AG09309 (cell line): ENCODE measurements at places on chromosomes 1 and 21.

- DNase-seq = no peak
Measured at GRCh38 chr21:37916310-37917051, at the start of gene KCNJ6. Gene KCNJ6 (minus strand): TSS chr21:37916457. CDS start chr21:37840682, 75,775 bp downstream.

- DNase-seq = no peak
Measured at GRCh38 chr1:54595956-54596498, 27.3 kb downstream of the FAM151A start.

DNA sequence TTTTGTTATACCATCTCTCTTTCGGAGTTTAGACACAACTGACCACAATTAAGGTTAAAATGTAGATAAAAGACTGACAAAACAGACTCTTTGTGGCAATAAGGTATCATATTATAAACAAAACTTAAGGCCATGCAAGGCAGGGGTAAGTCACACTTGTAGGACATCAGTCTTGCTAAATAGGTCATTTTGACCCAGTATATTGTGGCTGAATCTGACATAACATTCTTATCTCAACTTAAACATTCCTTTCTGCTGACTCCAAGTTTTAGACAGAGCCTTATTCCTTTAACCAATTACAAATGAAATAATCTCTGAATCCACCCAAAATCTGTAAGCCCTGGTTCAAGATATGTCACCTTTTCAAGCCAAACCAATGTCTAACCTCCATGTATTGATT is 733.4 kb upstream of the B3GALT2 start:
- DNase-seq = no peak

- no peak for DNase-seq
Measured at GRCh38 chr1:100883963-100884362, 10.7 kb downstream of the EXTL2 start.

DNA sequence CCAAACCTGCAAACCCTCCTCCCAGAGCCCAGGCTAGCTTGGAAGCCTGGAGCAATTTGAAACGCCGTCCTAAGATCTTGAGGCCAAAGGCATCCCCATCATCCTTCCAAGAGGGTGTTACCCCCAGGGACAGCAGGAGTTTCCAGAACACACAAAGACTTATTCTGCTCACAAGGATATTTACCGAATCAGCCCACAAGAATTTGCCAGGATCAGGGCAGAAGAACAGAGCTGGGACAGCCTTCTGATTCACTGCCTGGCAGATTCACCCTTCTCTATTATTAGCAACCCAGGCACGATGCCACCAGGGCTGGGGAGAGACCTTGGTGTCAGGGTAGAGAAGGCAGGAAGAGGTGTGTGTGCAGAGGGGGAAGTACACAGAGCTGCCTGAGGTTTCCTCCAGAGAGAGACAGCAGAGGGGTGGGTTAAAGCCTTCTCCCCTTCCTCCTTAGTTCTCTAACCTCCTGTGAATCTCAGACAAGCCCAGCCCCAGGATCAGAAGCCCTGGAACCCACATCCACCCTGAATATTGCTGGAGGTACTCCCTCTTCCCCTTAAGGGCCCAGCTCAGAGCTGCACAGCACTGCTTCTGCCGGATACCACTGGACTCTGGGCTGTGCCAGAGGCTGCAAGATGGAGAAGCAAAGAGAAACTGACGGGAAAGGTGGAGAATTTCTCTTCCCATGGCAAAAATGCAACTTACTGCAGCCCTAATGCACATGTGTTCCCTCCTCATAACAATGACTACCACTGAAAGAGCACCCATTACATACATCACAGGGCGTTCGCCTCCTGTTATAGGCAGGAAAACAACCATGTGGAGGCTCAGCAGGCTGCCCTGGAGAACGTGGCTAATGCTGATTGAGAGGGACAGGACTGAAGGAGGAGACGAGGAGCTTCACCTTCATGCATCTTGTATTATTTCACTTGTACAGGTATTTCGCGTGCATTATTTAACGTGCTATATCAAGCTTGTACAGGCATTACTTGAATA is 61.8 kb downstream of the ITPKB start:
- peak; percentile 61 for DNase-seq

- DNase-seq = no peak
Measured at GRCh38 chr1:109499661-109500536, 6.0 kb downstream of the CYB561D1 start.

GRCh38 chr1:82226186-82226505 is 425.4 kb downstream of the ADGRL2 start:
- no peak for DNase-seq

DNA sequence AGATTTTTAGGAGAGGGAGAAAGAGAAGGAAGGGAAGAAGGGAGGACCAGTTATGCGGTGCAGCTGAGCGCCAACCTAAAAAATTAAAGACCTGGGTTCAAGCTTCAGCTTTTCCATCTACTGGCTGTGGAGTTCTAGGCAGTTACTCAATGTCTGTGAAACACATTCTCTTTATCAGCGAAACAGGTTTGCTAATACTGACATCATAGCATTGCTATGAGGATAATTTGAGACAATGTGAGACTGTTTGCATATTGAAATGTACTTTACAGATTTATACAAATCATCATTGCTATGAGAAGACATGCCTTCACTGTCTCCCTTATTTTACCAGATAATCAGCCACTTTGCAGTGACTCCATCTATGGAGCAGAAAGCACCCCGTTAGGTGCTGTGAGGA is 222.9 kb upstream of the SGIP1 start:
- no peak for DNase-seq

GRCh38 chr21:37757606-37758376 is 158.5 kb downstream of the KCNJ6 start:
- DNase-seq = no peak

DNA sequence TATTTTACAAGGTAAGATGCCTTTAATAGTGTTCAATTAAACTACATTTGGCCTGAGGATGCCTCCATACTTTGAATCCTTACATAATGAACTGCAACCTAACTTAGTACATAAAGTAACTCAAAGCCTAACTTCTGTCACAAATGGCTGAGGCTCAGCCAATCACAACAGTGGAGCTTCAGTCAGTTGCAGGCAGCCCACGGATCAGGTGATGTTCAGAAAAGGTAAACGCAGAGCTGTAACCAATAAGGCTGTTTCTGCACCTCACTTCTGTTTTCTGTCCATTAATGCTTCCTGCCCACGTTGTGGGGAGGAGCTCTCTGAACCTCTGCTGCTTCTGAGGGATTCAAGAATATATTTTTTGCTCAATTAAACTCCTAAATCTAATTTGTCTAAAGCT is 94.8 kb upstream of the KIAA0040 start:
- DNase-seq = no peak

- DNase-seq = no peak
Measured at GRCh38 chr1:162406811-162407210, 5.1 kb downstream of the SH2D1B start.

GRCh38 chr1:59638231-59638711 is 176.5 kb upstream of the HOOK1 start:
- peak; percentile 73 for DNase-seq

- no peak for DNase-seq
Measured at GRCh38 chr1:147515045-147515869, 26.0 kb upstream of the BCL9 start.

GRCh38 chr21:32282992-32283391 is 4.1 kb upstream of the MIS18A start:
- DNase-seq = no peak

DNA sequence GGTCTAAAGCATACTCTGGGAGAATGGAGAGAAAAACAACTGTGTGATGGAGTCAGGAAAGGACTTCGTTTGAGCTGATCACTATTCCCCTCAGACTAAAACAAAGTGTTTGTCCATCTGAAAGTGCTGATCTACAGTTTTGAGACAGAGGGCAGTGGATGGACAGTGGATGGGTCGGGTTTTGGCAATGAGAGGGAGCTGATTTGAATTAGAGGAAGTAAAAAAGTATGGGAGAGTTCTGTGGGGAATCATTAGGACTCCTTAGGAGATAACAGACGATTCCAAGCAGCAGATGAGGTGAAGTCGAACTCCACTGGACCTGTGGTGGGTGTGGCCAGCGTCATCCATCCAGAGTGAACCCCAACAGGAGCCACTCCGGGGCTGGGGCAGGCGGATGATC is 62.3 kb downstream of the PTGS2 start:
- DNase-seq = no peak

DNA sequence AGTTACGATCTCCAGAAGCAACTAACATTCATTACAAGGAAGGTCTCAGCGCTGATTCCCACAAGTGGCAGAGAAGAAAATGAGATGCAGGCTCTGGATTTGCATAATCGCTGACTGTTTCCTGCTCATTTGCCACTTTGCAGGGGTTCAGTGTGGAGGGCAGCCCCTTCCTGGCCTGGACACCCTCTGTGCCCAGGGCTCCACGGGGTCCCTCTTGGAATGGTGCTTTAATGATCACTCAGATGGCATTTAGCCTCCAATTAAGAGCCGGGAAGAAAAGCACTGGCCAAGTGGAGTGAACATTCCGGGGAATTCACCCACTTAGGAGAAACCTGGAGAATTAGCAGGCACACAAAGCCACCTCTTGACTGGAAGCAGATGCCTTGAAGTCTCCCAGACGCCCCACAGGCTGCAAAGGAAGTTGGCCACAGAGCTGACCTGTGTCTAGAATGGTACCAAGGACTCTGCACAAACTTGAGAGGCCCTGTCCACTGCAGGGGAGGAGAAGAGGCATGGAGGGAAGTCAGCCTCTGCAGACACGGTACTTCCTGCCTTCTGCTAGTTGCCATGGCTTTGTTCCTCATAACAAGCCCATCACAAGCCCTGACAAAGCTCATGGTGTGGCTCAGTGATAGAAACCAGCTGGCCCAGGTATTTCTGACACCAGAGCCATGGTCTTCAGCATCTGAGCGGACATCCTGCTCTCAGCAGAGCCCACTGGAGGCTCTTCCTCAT is 157.2 kb downstream of the KAZN start:
- DNase-seq = no peak

GRCh38 chr1:205547936-205548827 is 43.7 kb downstream of the CDK18 start:
- DNase-seq = no peak

DNA sequence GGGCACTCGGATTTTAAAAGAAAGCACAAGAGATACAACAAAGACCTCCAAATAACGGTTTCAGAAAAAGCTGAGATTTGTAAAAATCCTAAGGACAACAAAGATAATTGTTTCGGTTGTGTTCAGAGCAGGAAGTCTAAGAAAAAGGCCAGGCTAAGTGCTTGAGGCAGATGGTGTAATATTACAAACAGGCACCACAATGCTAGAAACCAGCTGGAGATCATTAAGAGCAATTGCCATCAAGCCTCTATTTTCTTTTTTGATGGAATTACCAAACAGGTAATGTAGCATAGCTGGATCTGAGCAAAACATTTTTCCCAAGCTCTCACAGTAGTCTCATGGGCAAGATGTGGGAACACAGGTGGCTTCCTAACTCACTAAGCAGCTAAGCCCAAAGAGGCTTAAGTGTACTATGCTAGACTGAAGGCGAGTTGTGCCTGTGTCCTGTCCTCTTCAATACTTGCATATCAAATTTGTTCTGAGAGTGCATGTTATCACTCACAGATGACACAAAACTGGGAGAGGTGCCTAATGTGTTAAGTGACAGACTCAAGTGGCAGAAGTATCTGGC is 161.6 kb downstream of the GLUL start:
- DNase-seq = no peak

- DNase-seq = no peak
Measured at GRCh38 chr21:25552856-25553255, 54.4 kb downstream of the MRPL39 start.

DNA sequence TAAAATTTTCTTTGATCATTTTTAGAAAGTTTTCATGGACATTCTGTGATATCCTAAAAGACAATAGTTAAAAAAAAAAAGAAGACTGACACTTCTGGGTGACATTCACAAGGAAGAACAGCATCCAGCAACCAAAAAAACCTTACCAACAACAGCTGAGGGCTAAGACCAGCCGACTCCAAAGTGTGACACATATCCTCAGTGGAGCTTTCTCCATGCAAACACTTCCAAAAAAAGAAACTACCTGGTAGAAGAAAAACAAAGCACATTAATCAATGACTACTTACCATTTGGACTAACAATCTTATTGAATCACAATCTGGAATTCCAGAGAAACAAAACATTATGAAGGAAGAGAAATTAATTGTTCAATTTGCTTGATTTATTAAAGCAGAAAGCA is 88.2 kb downstream of the IARS2 start:
- DNase-seq = no peak

- no peak for DNase-seq
Measured at GRCh38 chr21:37240978-37241377, 26.2 kb downstream of the VPS26C start.

DNA sequence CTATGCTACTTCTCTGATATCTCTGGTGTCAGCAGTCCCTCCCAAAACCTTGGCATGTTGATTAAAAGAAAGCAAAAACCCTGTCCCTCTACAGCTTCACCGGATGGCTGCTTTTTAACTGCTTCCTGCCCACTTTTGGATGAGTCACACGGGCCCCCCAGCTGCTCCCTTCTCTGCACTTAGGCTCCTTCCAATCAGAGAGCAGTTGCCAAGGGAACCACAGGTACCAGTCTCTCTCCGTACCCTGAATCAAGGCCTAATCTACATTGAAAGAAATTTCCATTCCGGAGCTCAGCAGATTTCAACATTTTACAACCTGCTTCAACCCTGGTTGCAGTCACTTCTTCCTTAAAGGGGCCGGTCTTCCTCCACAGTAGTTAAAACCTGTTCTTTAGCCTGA is 70.6 kb upstream of the GJB5 start:
- no peak for DNase-seq

DNA sequence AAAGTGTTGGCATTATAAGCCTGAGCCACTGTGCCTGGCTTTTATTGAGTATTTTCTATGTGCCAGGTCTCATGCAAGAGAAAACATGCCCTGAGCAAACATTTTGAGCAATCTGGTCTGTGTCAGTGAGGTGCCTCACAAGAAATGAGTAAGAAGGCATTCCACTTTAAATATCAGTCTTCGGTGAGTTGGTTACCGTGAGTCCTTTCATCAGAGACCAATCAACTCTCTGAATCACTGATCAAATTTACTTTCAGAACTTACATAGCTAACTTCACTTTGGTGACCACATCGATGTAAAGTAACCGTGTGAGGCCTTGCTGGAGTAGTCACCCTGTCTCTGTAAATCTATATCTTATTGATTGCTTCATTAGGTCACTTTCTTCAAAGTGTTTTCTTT is 14.3 kb upstream of the DDX59 start:
- DNase-seq = no peak

DNA sequence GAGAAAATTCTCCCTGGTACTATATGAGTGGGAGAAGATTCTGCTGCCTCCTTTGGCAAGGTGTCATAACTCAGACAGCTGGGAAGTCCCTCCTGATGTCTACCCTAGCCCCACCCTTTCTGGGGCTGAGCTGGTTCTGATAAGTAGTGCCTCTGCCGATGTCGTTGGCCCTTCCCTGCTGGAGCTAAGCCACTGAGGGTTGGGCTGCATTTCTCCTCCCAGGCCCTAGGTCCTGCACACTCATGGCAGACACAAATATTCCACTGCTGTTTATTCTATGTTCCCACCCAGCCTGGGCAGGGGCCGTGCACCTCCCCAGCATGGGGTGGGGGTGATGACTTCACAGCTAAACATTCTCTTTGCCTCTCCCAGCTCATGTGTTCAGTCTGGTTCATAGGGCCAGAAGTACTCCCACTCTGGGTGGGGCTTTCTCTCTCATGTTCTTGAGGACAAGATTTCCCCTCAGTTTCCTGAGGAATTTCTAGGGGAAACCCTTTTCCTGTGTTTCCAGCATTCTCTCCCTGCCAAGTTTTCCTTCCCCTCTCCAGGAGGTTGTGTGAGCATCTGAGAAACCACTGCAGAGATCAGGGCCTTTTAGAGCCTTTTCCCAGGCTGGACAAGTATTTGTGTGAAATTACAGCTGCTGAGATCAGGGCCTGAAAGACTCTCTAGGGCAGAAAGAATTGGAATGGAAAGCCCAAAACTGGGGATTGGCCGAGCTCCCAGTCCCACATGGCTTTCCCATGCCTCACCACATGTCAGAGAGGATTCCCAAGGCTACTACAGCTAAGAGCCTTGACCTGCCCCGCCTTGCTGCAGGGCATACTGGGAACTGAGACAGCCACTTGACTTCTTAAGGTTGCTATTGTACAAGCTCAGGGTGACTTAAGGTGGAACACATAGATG is 66.2 kb downstream of the ATP2B4 start:
- DNase-seq = peak; percentile 86
